CD8-positive, alpha-beta memory T cell (primary cell): ENCODE measurements at places on chromosomes 4 and X. TPM values are rescaled to one million over a fixed set of nuclear protein-coding genes. Genes with fewer than 3 reads are reported as not detected.

- H3K27me3 ChIP-seq = no peaks in the 10 kb centered on the region
- H3K36me3 ChIP-seq = no peaks in the 10 kb centered on the region
- H3K4me3 ChIP-seq = no peak overlapping the region
- DNase-seq = no peak
Measured at GRCh38 chr4:166363198-166363597, 490.2 kb downstream of the TLL1 start.

GRCh38 chr4:123936621-123937043, 540.0 kb downstream of the SPRY1 start:
- DNase-seq = no peak
- H3K27me3 ChIP-seq = no peaks in the 10 kb centered on the region
- no peak overlapping the region for H3K27ac ChIP-seq
- no peaks in the 10 kb centered on the region for H3K4me1 ChIP-seq

- no peaks in the 10 kb centered on the region for H3K27me3 ChIP-seq
- no peaks in the 10 kb centered on the region for H3K36me3 ChIP-seq
- H3K4me3 ChIP-seq = no peak overlapping the region
- H3K27ac ChIP-seq = no peak overlapping the region
- H3K4me1 ChIP-seq = no peaks in the 10 kb centered on the region
- no peak for DNase-seq
Measured at GRCh38 chrX:23548164-23548563, 119.1 kb upstream of the PRDX4 start.

DNA sequence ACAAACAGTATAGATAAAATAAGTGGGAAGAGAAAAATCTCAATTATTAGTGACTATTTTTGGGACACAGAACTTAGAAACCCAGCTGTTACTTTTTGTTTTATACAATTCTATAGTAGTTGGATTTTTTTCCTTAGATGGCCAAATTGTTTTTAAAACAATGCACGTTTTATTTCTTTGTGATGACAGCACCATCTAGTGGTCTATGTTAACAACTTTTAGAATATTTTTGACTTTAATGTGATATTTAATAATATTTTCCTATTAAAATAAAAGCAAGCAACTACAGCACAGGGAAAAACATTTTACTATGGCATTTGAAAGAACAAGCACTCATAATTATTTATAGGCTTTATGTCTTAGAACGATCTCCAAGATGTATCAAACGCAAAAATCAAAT, 5.6 kb upstream of the SMIM31 start:
- H3K36me3 ChIP-seq = no peaks in the 10 kb centered on the region
- H3K27me3 ChIP-seq = no peaks in the 10 kb centered on the region
- H3K4me3 ChIP-seq = no peak overlapping the region
- DNase-seq = no peak

DNA sequence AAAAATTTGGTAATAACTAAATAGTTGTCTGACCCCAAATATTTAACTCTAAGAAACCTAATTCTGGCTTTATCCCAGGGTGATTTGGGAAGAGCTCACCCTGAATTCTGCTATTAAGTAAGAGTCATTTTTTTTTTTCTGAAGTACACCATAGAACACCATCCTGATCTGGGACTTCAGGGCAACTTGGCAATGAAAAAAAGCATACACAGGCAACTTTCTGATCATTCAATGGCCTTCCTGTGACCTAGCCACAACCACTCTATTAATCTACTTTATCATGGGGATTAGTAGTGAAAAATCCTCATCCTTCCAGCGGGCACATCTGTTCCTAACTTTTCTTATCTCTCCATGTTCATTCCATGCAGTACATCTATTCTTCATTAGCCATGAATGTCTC, 333.2 kb upstream of the MAD2L1 start:
- no peaks in the 10 kb centered on the region for H3K4me1 ChIP-seq
- no peaks in the 10 kb centered on the region for H3K36me3 ChIP-seq
- no peak overlapping the region for H3K27ac ChIP-seq
- no peaks in the 10 kb centered on the region for H3K27me3 ChIP-seq
- H3K4me3 ChIP-seq = no peak overlapping the region
- no peak for DNase-seq

DNA sequence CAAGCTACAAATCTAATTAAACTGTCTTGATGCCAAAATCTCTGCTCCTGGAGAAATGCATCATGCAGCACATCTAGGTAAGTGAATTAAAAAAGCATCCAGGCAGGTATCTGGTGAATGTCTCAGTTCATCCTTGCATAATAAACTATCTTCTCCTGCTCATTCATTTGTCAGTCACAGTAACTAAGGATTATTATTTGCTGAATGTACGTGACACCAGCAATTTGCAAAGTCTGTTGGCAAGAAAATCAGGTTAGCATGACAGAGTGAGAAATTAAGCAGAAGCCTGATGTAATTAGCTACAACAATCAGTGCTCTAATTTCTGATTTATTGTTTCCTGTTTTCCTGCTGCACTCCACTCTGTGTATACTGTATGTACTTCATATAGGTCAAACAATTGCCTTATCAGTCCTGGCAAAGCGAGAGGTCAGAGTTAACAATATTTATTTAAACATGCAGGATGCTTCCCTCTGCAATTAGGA, 213.6 kb downstream of the FBXO8 start:
- DNase-seq = no peak
- no peaks in the 10 kb centered on the region for H3K27me3 ChIP-seq
- no peaks in the 10 kb centered on the region for H3K4me1 ChIP-seq
- H3K36me3 ChIP-seq = no peaks in the 10 kb centered on the region

The HTN3 gene
- total RNA-seq = not detected

The ANKRD50 gene
- total RNA-seq = 0.15 TPM

DNA sequence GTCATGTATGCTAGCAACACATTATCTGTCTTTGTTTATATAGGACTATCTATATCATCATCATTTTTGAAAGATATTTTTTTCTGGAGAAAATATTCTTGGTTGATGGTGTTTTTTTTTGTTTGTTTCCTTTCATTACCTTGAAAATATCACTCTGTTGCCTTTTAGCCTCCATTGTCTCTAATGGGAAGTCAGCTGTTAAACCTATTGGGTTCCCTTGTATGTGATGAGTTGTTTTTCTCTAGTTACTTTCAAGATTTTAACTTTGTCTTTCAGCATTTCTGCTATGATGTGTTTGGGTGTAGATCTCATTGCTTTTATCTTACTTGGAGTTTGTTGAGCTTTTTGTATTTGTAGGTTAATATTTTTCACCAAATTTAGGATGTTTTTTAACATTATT, 124.4 kb downstream of the EDA start:
- no peak overlapping the region for H3K4me3 ChIP-seq
- no peaks in the 10 kb centered on the region for H3K27me3 ChIP-seq
- H3K36me3 ChIP-seq = no peaks in the 10 kb centered on the region
- DNase-seq = no peak

- H3K4me3 ChIP-seq = no peak overlapping the region
- no peak for DNase-seq
- H3K4me1 ChIP-seq = no peaks in the 10 kb centered on the region
- no peak overlapping the region for H3K27ac ChIP-seq
- H3K27me3 ChIP-seq = no peaks in the 10 kb centered on the region
- no peaks in the 10 kb centered on the region for H3K36me3 ChIP-seq
Measured at GRCh38 chrX:11543249-11543648, 122.5 kb downstream of the ARHGAP6 start.

- H3K36me3 ChIP-seq = no peaks in the 10 kb centered on the region
- H3K4me1 ChIP-seq = no peaks in the 10 kb centered on the region
- no peak overlapping the region for H3K4me3 ChIP-seq
- no peak for DNase-seq
- no peaks in the 10 kb centered on the region for H3K27me3 ChIP-seq
- no peak overlapping the region for H3K27ac ChIP-seq
Measured at GRCh38 chr4:96186593-96186992, 346.7 kb downstream of the PDHA2 start.

DNA sequence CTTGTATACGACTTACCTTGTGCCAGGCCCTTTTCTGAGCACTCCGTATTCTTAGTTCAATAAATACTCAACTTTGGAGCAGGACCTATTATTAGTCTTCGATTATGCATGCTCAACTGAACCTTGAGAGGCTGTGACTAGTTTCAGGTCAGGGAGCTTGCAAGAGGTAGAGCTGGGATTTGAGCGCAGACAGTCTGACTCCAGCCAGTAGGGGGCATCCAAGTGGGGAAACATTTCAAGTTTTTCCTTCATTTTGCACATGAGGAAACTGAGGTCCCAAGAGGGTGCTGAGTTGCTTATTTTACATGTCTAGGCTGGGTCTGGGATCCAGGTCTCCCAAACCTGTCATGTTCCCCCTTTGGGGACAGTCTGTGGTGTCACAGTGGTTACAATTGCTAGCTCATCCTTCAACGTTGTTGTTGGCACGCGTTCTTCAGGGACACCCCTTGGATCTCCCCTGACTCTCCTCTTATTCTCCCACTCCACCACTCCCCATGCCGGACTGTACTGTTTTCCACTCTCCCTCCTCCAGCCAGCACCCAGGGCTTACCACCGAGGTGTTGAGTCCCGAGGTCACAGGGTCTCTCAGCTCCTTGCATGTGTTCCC, 6.7 kb upstream of the PRICKLE3 start:
- peaks cover 16% of the 10 kb centered on the region for H3K4me1 ChIP-seq
- no peak for DNase-seq
- no peaks in the 10 kb centered on the region for H3K36me3 ChIP-seq
- no peak overlapping the region for H3K27ac ChIP-seq

DNA sequence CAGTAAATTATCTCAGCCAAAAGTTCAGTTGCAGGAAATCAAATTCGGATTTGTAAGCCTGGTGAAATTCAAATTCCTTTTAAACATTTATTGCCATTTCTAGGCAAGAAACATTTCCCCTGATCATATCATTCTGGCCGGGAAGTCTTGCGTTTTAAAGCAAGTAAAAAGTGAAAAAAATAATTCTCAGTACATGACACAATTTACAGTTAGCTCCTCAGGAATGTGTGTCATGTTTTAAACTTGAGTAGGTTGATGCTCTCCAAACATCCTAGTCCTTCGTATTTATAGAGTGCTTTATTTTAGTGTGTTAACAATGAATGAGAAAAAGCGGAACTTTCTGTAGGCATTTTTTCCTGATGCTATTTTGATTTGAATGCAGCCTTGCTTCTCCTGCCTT, 158.3 kb upstream of the SCML1 start:
- H3K27me3 ChIP-seq = no peaks in the 10 kb centered on the region
- H3K27ac ChIP-seq = no peak overlapping the region
- H3K4me3 ChIP-seq = no peak overlapping the region
- H3K4me1 ChIP-seq = no peaks in the 10 kb centered on the region
- H3K36me3 ChIP-seq = no peaks in the 10 kb centered on the region

The GAB3 gene
- total RNA-seq = 6.7 TPM

The TLR10 gene
- not detected for total RNA-seq

- DNase-seq = no peak
- no peaks in the 10 kb centered on the region for H3K36me3 ChIP-seq
- H3K27ac ChIP-seq = no peak overlapping the region
- no peaks in the 10 kb centered on the region for H3K27me3 ChIP-seq
Measured at GRCh38 chr4:77697860-77698590, 92.4 kb downstream of the CXCL13 start.

DNA sequence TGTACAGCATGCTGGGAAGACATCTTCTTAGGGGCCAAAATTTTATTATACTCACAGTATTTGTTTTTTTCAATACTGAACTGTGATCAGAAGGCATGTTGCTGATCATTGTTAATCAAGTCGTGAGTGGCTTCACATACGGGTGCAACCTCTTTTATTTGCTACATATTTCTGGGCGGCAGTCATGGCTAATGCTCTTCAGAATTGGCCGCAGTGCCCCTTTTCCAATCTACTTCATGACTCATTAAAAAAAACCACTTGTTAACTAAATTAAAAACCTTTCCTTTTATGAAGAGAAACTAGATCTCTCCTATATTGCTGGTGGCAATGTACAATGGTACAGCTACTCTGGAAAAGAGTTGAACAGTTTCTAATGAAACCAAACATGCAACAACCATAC, 101.5 kb upstream of the C1GALT1C1 start:
- H3K27me3 ChIP-seq = no peaks in the 10 kb centered on the region
- no peaks in the 10 kb centered on the region for H3K4me1 ChIP-seq
- H3K27ac ChIP-seq = no peak overlapping the region
- no peaks in the 10 kb centered on the region for H3K36me3 ChIP-seq

GRCh38 chr4:187362937-187363857, 632.4 kb upstream of the ZFP42 start:
- no peak overlapping the region for H3K27ac ChIP-seq
- no peak for DNase-seq
- H3K4me1 ChIP-seq = no peaks in the 10 kb centered on the region
- H3K4me3 ChIP-seq = no peak overlapping the region
- no peaks in the 10 kb centered on the region for H3K36me3 ChIP-seq

GRCh38 chr4:26388671-26389070, 67.9 kb downstream of the RBPJ start:
- H3K4me3 ChIP-seq = no peak overlapping the region
- H3K27ac ChIP-seq = no peak overlapping the region
- no peaks in the 10 kb centered on the region for H3K27me3 ChIP-seq
- H3K36me3 ChIP-seq = peaks cover 14% of the 10 kb centered on the region

The ASB9 gene
- total RNA-seq = 0.18 TPM

The SSX3 gene
- total RNA-seq = not detected

DNA sequence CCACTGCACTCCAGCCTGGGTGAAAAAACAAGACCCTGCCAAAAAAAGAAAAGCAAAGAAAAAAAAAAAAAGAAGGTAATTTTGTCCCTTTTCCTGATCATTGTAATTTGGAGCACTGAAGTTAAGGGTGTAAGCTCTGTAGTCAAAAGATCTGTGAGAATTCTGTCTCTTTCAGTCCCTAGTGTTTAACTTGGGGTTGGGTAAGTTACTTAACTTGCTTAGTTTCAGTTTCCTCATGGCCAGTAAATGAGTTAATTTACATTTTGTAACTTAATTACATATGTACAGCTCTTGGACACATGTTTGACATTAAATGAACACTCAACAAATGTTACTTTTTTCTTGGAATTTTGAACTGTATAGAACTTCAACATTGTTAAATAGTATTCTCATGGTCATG, 10.9 kb upstream of the UBE2K start:
- no peaks in the 10 kb centered on the region for H3K36me3 ChIP-seq
- no peak overlapping the region for H3K4me3 ChIP-seq
- H3K27ac ChIP-seq = no peak overlapping the region
- no peaks in the 10 kb centered on the region for H3K27me3 ChIP-seq
- no peaks in the 10 kb centered on the region for H3K4me1 ChIP-seq

- H3K27ac ChIP-seq = no peak overlapping the region
- no peak overlapping the region for H3K4me3 ChIP-seq
- H3K4me1 ChIP-seq = no peaks in the 10 kb centered on the region
Measured at GRCh38 chr4:101475246-101475645, 127.9 kb upstream of the PPP3CA start.

The TMEM255A gene
- total RNA-seq = 0.09 TPM
